ENCODE measurements at places on chromosomes 6 and 20. TPM values are rescaled to one million over a fixed set of nuclear protein-coding genes. Genes with fewer than 3 reads are reported as not detected.

ULBP2 gene
- not detected for total RNA-seq

ITCH gene
- 85.5 TPM for total RNA-seq

PTK6 gene
- total RNA-seq = 0.29 TPM

TRPC4AP gene
- 122 TPM for total RNA-seq

OTOR gene
- not detected for total RNA-seq

POM121L2 gene
- total RNA-seq = not detected

GPLD1 gene
- 7.4 TPM for total RNA-seq

PREP gene
- total RNA-seq = 43.3 TPM

DNMT3B gene
- total RNA-seq = 15.4 TPM

DNA sequence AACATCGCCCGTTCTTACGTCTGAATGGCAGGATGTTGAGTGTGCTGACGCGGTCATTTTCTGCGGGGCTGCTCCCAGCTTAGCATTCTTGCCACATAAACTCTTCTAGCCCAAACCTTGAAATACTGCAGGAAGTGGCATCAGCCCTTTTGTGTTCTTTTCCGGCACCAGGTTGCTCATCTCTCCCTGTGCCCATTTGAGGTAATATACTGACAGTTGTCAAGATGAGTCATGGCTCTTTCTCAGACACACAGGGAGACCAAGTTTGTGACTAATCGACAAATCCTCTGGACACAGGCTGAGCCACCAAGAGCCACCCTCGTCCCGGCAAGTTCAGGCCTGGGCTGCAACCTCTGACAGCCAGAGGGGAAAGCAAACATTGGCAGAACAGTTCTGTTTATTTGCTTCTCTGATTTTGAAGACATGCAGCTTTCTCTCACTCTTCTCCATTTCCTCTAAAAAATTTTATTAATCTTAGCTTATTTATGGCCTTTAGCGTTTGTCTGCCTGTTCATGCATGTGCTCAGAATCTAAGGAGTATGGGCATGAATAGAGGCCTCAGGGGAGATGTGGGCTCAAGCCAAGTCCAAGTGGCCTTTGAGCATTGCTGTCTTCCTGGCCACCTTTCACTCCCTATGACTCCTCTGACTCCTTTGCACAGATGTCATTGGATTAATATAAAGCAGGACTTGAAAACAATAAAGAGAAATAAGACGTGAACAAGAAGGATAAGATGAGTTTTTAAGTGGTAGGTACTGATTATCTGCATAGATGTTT lies 328.2 kb upstream of the JAG1 start:
- H3K4me1 ChIP-seq = peaks cover 30% of the 10 kb centered on the region
- H3K4me3 ChIP-seq = no peak overlapping the region

DNA sequence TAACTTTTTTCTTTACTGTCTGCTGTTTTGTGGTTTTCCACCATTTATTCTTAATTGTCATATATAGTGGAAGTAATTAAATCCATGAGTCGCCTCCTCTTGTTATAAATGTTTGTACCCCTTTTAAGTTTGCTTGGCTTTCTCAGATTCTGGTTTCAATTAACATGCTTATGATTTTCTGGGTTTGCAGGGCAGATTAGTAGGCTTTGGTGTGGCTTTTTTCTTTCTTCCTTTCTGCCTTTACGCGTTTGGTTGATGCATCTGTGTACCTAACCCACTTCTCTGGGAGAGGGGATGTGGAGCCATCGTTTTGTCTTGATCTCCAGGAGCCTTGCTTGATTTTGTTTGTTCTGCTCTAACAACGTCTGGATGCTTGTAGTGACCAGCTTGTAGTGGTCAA lies 100.4 kb downstream of the JARID2 start:
- peaks cover 25% of the 10 kb centered on the region for H3K4me1 ChIP-seq
- H3K36me3 ChIP-seq = no peaks in the 10 kb centered on the region
- H3K4me3 ChIP-seq = no peak overlapping the region
- no peak for DNase-seq
- no peaks in the 10 kb centered on the region for H3K27me3 ChIP-seq

DNA sequence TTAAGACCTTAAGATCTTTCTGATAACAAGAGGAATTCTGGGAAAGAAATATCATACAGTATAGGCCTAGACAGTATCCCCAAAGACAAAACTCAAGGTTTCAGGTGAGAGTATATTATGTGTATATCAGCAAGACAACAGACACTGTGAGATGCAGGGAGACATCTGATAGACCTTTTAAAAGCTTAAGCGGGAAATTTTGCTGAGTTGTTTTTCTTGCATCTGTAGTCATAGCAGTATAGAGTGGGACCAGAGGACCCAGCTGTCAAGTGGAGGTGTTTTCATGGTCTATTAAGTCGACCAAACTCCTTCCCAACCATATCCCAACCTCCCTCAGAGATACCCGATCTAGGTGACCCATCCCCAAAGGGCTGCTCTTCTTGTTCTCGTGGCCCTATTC lies 98.1 kb upstream of the THEMIS start:
- no peak overlapping the region for H3K4me3 ChIP-seq
- no peak for DNase-seq
- no peaks in the 10 kb centered on the region for H3K27me3 ChIP-seq
- H3K27ac ChIP-seq = no peak overlapping the region

DNA sequence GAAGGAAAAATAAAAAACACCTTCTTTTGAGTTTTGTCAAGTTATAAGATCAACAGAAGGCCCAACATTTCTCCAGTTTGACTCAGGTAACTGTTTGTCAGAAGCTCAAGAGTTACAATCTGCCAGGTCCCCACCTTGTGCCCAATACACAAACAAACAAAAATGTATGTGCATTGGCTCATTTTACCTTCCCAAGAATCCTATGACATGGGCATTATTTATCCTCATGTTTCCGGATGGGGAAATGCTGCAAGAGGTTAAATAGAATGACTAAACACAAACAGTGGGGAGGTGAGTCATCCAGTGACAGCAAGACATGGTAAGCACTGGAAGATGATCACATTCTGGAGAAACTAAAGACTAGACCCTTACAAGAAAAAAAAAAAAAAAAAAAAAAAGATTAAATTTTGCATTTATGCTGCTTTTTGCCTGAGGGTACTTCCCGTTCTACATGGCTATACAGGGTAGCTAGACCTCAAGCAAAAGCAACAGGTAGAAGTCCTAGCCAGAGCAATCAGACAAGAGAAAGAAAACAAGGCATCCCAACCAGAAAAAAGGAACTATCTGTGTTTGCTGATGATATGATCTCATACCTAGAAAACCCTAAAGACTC lies 23.6 kb upstream of the ANKRD60 start:
- H3K36me3 ChIP-seq = peaks cover 22% of the 10 kb centered on the region
- no peak overlapping the region for H3K4me3 ChIP-seq
- no peaks in the 10 kb centered on the region for H3K4me1 ChIP-seq
- H3K27ac ChIP-seq = no peak overlapping the region

- H3K27ac ChIP-seq = no peak overlapping the region
- H3K4me1 ChIP-seq = no peaks in the 10 kb centered on the region
- H3K36me3 ChIP-seq = peaks cover 2% of the 10 kb centered on the region
These were observed 36.2 kb downstream of the BTBD9 start for GRCh38 chr6:38603496-38603895.

- no peak overlapping the region for H3K27ac ChIP-seq
- H3K4me1 ChIP-seq = no peaks in the 10 kb centered on the region
- H3K4me3 ChIP-seq = no peak overlapping the region
These were observed 13.8 kb upstream of the GJE1 start for GRCh38 chr6:142118925-142119324.

DNA sequence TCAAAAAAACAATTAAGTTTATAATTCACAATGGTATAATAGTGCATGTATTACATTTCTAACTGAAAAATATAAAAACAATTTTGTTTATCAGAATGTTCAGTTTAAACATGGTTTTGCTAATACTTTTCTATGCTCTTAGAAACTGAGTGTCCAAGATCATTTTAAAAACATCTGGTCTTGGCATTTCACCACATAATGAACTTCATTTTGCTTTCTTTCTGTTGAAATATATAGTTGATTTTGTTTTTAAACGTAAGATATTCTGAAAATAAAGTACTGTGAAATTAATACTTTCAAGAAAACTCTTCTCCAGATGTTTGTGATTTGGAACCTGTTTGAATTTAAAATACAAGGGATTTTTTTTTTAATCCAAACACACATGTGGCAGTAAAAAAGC lies 264.4 kb downstream of the COL12A1 start:
- H3K27me3 ChIP-seq = no peaks in the 10 kb centered on the region
- no peak overlapping the region for H3K27ac ChIP-seq

GRCh38 chr20:48609491-48609978 lies 218.3 kb downstream of the PREX1 start:
- no peak overlapping the region for H3K27ac ChIP-seq
- no peak overlapping the region for H3K4me3 ChIP-seq
- H3K27me3 ChIP-seq = no peaks in the 10 kb centered on the region
- H3K36me3 ChIP-seq = no peaks in the 10 kb centered on the region
- DNase-seq = no peak

DNA sequence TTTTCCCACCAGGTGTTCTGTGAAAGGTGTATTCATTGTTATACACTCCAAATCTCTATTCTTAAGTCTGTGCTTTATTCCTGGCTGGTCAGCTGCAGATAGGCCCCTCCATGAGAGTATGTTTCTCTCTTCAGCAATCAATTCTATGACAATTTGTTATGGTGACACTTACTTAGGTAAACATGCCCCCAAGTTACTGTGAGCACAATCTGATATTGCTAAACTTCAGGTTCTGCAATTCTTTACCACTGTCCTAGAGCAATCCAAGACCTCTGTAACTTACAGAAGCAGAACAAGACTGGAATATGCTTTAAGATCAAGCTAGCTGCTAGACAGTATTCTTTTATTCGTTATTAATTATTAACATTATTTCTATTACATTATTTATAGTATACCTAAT lies 391.9 kb downstream of the FRK start:
- no peak overlapping the region for H3K27ac ChIP-seq
- no peaks in the 10 kb centered on the region for H3K27me3 ChIP-seq
- H3K4me1 ChIP-seq = peaks cover 17% of the 10 kb centered on the region
- H3K4me3 ChIP-seq = no peak overlapping the region

DNA sequence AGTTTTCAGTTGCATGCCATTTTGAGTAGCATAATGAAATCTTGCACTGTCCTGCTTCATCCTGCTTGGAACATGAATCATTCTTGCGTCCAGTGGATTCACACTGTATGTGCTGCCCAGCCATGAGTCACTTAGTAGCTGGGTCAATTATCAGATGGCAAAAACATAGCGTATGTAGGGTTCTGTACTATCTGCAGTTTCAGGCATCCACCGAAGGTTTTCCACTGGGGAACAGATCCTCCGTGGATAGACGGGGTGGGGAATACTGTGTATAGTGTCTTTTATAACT lies 61.4 kb downstream of the IL22RA2 start:
- no peak for DNase-seq
- H3K27me3 ChIP-seq = no peaks in the 10 kb centered on the region
- H3K4me3 ChIP-seq = no peak overlapping the region
- H3K36me3 ChIP-seq = no peaks in the 10 kb centered on the region
- H3K4me1 ChIP-seq = no peaks in the 10 kb centered on the region

- DNase-seq = no peak
- no peaks in the 10 kb centered on the region for H3K4me1 ChIP-seq
- no peaks in the 10 kb centered on the region for H3K36me3 ChIP-seq
- H3K27ac ChIP-seq = no peak overlapping the region
These were observed 164.1 kb upstream of the SGK1 start for GRCh38 chr6:134481966-134482365.

- DNase-seq = no peak
- H3K27me3 ChIP-seq = no peaks in the 10 kb centered on the region
- H3K4me1 ChIP-seq = peaks cover 12% of the 10 kb centered on the region
- H3K27ac ChIP-seq = no peak overlapping the region
- peaks cover 11% of the 10 kb centered on the region for H3K36me3 ChIP-seq
These were observed 416.5 kb upstream of the PLCB4 start for GRCh38 chr20:8652396-8652795.

DNA sequence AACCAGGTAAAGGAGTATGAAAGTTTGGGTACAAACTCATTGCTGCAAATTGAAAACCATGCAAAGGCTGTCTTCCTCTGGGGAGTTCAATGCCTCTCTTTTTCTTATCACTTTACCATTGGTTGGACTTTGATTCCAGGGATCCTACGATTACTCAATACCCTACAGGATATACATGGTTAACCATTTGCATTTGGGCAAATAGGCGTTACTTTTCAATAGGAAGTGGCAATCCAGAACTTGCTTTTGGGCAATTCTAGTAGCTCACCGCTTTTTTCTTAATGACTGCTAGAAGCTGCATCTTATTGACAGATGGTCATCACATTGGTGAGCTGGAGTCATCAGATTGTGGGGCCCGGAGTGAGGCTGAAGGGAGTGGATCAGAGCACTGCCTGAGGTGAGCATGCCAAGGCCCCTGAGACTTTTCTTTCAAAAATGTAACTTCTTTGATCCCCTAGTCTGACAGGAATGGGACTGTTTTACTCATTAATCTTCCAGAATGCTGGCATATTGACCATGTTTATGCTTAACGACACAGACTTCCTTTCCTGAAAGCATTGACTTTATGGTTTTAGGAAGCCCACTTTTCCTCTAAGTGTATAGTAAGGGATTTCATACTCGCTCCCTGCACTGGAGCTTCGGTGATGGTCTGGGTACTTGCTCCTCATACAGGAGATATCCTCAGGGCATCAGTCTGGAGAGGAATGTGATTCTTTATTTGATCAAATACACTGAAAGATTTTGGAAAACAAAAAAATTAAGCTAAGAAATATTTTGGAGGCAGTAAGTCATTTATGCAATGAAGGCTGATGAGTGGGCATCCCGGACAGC lies at the start of gene CCR6:
TSS of gene CCR6 (plus strand) at position 270 of the 831 bp plus-strand sequence. CDS start 13,039 bp downstream, outside the sequence.
- no peak for DNase-seq
- H3K36me3 ChIP-seq = no peaks in the 10 kb centered on the region
- H3K27me3 ChIP-seq = no peaks in the 10 kb centered on the region
- H3K27ac ChIP-seq = peak within 1 kb of the TSS; percentile 55

DNA sequence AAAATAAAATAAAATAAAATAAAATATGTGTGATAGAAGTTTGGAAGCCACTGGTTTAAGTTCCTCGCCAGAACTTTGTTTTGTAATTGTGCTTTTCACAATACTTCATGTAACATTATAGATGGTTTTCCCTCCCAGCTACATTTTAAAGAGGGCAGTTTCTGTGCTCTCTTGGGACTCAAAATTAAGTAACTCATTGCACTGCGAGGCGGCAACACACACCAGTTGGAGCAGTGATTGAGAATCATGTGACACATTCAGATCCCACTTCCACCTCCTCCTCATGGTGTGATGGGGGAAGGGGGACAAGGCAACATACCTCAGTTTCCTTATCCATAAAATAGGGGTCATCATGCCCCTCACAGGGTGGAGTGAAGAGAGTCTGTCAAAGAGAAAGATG lies 7.5 kb downstream of the C2 start:
- H3K36me3 ChIP-seq = no peaks in the 10 kb centered on the region
- no peak overlapping the region for H3K4me3 ChIP-seq
- H3K27ac ChIP-seq = no peak overlapping the region
- H3K4me1 ChIP-seq = no peaks in the 10 kb centered on the region
- DNase-seq = no peak
- no peaks in the 10 kb centered on the region for H3K27me3 ChIP-seq

- H3K4me1 ChIP-seq = peaks cover 6% of the 10 kb centered on the region
- no peaks in the 10 kb centered on the region for H3K36me3 ChIP-seq
- no peaks in the 10 kb centered on the region for H3K27me3 ChIP-seq
- H3K4me3 ChIP-seq = no peak overlapping the region
- DNase-seq = no peak
These were observed 143.4 kb upstream of the PHACTR1 start for GRCh38 chr6:12572896-12573827.

- H3K27ac ChIP-seq = no peak overlapping the region
- no peaks in the 10 kb centered on the region for H3K4me1 ChIP-seq
- H3K4me3 ChIP-seq = no peak overlapping the region
- no peak for DNase-seq
These were observed 27.6 kb upstream of the SSTR4 start for GRCh38 chr20:23007462-23007861.

GRCh38 chr6:82030761-82031503 lies 216.6 kb downstream of the IBTK start:
- H3K27me3 ChIP-seq = no peaks in the 10 kb centered on the region
- H3K36me3 ChIP-seq = no peaks in the 10 kb centered on the region
- H3K4me3 ChIP-seq = no peak overlapping the region
- H3K27ac ChIP-seq = no peak overlapping the region
